WTC11 (cell line): ENCODE measurements at places on chromosomes 11 and 22.

DNA sequence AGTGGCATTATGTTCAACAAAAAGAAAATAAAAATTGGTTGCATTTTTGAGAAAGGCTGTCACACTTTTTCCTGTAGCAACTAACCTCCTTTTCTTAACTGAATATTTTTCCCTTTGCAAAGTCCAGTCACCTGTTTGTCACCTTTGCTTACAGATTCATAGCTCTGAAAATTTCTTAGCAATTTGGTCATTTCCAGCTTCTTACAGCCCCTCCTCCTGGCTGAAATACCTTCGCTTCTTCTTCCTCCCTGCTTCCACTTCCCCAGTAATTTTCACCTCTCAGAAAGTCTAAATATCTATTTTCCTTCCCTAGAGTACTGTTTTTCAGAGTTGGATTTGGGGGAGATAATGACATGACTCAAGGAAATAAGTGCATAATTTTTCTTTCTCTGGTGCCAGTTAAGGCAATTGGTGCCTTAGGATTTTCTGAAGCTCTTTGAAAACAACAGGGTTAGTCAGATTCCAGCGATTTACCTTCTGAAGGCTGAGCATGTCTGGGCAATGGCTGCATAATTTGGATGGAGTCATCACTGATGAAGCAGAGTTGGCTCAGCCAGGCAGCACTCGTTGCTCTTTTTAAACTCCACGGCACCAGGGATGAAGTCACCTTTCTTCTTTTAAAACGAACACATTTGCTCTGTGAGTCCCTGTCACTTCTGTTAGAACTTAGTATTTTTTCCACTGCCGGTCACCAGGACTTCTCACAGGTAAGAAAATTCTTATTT lies 62.1 kb upstream of the AMOTL1 start:
- DNase-seq = no peak

DNA sequence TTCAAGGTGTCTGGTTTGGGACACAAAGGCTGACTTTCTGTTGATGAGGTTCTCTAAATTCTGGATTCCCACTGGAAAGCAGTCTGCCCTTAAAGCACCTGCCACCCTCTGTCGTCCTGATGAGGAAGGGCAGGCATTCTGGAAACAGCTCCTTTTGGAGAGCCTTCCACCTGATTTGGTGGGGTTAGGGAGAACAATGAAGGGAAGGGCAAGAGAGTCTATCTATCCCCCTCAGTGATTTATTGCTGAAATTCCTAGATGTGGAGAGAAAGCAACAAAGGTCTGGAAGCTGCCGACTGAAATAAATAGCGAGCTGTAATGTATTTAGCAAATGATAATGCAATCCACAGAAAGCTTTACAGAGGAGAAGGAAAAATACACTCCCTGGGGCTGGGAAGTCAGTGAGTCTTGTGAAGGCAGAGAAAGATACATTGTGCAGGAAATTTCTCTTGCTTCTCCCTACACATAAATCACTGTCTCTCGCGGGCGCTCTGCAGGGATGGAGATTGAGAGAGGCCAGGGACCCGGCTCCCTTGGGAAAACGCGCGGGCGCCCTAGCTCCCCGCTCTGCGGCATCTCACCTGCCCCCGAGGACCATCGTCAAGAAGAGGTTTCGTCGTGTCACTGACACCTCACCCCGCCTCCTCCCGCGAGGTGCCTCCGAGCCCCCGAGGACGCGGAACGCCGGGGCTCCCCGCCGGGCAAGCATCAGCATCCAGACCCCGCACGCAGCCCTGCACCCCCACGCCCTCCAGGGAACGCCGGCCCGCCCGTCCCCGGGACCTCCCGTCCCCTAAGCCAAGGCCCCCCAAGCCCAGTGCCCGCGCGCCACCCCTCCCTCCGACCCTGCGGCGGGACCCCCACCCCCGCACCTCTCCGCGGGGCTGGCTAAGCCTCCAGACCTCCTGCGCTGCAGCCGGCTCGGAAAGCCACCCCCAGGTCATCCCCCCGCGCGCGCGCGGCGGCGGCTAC lies 673 bp downstream of the CDON start:
- DNase-seq = peak; percentile 57

DNA sequence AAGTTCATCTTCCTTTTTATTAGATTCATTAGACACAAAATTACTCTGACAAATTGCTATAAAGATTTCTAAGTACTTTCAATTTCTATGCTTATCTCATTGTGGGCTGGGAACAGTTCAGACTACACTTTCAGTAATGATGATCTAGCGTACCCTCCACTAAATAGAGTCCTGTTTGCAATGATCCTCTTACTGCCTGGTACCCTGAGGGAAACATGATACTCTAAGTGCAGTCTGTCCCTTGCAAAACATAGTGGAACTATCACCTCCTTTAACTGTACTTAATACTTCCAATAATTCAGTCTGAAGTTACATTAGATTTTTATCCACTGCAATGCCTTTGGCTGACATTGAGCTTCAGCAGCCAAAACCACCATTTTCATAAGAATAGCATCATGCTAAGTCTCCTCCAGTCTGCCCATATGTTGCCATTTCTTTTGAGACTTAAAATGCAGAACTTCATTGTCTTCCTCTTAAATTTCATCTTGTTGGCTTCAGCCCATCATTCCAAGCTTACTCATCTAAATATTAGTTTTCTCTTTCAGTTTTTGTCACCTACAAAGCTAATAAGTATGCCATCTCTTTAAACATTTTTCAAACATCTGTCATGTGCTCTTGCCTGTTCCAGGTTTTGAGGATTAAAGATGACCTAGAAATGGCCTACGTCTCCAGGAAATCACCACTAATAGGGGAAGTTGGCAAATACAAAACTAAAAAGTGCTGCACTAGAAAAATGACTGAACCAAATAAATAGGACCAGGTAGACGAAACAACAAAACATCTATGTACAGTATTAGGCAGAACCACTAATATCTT lies 55.5 kb downstream of the PAK1 start:
- DNase-seq = no peak

GRCh38 chr11:31641477-31642062 lies 132.0 kb downstream of the ELP4 start:
- DNase-seq = peak; percentile 65

- DNase-seq = no peak
These were observed 60.5 kb upstream of the ARHGAP32 start for GRCh38 chr11:129252621-129253020.

DNA sequence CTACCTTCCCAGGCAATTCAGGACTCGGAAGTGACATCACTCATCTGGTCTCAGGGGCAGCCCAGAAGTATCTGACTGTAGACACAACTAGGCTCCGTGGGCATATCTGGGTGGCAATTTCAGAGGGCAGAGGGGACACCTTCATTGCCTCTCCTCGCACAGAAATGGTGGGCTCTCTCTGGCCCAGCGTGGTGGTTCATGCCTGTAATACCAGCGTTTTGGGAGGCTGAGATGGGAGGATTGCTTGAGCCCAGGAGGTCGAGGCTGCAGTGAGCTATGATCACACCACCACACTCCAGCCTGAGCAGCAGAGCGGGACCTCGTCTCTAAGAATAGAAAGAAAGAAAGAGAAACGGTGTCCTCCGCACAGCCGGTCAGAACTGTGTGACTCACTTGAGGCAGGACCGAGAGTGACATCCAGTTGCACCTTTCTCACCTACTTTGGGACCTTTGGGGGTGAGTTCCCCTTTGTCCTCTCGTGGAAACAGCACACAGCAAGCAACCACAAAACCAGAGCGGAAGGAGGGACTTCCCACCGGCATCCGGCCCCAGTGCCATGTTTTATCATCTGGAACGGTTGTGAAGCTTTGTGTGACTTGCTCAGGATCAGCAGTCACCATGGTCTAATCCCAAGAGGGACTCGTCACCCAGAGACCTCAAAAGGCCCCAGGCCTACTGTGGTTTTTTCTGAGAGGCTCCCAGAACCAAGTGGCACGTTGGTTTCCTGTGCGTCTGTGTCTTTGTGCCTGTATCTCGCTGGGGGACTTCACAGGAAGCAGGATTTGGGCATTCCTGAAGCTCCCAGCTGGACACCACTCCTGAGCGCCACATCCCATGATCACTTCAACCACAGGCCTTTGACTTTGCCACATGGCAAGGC lies 38.4 kb upstream of the EMID1 start:
- no peak for DNase-seq

- DNase-seq = no peak
These were observed 11.2 kb upstream of the NAV2 start for GRCh38 chr11:19701421-19701820.

- DNase-seq = no peak
These were observed 53.2 kb downstream of the TRIOBP start for GRCh38 chr22:37749831-37750595.

DNA sequence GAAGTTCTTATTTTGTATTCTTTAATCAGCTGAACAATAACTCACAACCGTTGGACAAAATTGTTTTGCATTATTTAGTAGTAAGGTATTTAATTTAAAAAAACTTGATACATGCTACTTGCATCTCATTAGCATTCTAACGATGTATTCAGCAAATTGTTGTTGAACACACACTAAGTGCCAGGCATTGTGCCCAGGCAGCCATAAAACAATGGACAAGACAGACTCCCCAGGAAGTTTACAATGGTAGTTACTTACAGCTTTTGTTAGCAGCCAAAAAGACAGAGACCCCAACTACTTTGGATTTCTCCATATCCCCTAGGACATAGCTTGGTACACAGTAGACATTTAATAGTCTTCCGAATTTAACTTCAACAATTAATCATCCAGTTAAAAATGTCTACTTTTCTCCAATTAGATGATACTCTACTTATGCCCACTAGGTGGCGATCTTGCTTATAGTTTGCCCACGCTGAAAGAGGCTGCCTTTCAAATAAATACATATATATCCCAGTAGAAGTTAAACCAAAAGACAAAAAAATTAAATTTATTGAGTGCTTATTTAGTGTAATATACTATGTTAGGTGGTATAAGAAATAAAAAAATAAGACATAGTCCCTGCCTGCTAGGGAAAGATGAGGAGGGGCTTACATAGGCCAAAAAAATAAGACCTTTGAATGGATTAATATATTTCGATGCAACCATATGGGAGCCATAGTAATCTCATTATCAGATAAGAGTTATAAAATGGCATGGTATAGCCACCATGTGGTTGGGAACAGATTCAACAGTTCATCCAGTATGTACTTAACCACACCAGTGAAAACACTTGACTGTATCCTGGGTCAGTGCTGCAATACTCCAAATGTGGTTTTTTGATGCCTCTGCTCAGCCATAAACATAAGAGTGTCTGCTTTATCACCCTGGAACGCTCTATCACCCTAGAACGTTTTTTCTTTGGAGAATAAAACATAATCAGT lies 2.0 kb upstream of the FJX1 start:
- no peak for DNase-seq
